CD8-positive, alpha-beta memory T cell (primary cell): ENCODE measurements at places on chromosomes 2 and 18.

DNA sequence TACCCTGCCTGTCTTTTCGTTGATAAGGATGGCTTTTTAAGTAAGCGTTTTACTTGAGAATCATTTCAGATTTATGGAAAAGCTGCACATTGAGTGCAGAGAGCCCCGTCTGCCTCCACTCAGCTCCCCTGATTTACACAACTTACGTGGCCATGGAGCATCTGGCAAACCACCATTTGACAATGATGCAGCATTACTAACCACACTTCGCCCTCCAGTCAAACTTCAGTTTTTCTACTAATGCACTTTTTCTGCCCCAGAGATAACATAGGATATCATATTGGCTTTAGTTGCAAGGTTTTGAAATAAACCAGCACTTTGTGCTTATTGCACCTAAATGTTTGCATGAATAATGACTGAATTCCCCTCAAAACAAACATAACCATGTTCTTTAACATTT, 165.1 kb upstream of the TPO start:
- no peaks in the 10 kb centered on the region for H3K36me3 ChIP-seq
- no peaks in the 10 kb centered on the region for H3K4me1 ChIP-seq
- no peak overlapping the region for H3K27ac ChIP-seq
- H3K4me3 ChIP-seq: no peak overlapping the region
- no peaks in the 10 kb centered on the region for H3K27me3 ChIP-seq

DNA sequence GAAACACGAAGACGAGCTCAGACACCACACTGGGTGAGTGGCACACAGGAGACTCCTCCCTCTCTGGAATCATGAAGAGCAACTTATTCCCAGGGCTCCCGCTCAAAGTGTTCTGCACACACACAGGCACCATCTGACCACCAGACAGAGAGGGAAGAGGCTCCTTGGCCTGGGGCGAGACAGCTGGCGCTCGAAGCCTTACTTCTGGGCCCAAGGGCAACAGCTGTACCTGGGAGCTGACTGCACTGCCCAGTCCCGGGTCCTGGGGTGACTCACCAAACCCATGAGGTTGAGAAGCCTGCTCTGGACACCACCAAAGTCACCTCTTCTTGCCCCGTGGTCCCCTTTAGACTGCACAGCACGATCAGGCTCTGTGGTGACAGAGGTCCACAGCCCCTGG, 42.4 kb downstream of the ADCY3 start:
- H3K36me3 ChIP-seq: no peaks in the 10 kb centered on the region
- no peak for DNase-seq
- no peak overlapping the region for H3K4me3 ChIP-seq
- H3K4me1 ChIP-seq: no peaks in the 10 kb centered on the region

DNA sequence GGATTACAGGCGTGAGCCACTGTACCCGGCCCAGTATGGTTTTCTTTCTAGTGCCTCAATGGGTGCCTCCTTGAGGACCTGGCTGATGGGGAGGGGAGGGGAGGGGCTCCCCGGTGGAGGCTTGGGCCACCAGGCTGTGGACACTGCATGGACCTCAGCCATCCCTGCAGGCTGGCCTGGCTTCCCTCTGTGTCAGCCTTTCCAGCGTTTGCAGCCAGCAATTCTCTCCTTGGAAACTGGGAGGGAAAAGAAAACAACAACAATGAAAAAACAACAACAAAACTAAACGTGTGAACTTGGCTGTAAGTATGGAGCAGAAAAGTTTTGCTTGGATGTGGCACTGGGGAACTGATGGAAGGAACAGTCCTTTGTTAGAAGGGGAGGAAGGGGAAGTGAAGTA, 159.3 kb downstream of the GLI2 start:
- H3K27ac ChIP-seq: no peak overlapping the region
- H3K4me3 ChIP-seq: no peak overlapping the region
- peak; percentile 15 for DNase-seq
- H3K36me3 ChIP-seq: no peaks in the 10 kb centered on the region
- H3K4me1 ChIP-seq: no peaks in the 10 kb centered on the region
- H3K27me3 ChIP-seq: no peaks in the 10 kb centered on the region

DNA sequence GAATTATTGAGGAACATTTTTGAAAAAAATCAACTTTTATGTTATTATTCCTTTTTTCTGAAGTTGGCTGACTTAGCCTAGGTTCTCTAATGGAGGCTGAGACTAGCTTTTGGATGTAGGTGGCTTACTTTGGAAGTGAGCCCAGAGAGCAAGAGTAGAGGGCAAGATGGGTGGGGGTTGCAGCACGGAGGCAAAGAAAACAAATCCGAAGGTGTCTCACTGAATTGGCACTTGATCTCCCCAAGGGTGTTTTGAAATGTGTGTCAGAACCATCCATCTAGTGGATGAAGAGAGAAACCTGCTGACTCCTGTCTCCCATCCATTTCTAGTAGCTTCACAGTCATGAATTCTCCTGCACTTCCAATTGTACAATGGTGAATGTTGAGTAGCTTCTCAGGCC, 390.7 kb downstream of the TMEM182 start:
- H3K4me1 ChIP-seq: no peaks in the 10 kb centered on the region
- H3K27me3 ChIP-seq: no peaks in the 10 kb centered on the region
- no peaks in the 10 kb centered on the region for H3K36me3 ChIP-seq
- H3K4me3 ChIP-seq: no peak overlapping the region

- no peak overlapping the region for H3K4me3 ChIP-seq
- no peaks in the 10 kb centered on the region for H3K36me3 ChIP-seq
- no peak for DNase-seq
- H3K27me3 ChIP-seq: peaks cover 21% of the 10 kb centered on the region
- H3K27ac ChIP-seq: no peak overlapping the region
Measured at GRCh38 chr2:44952143-44952805, 10.8 kb downstream of the SIX3 start.

GRCh38 chr2:122999821-123000220, 1025.3 kb upstream of the CNTNAP5 start:
- no peak overlapping the region for H3K4me3 ChIP-seq
- no peak for DNase-seq
- no peak overlapping the region for H3K27ac ChIP-seq
- no peaks in the 10 kb centered on the region for H3K27me3 ChIP-seq
- no peaks in the 10 kb centered on the region for H3K4me1 ChIP-seq

- H3K27me3 ChIP-seq: no peaks in the 10 kb centered on the region
- no peaks in the 10 kb centered on the region for H3K4me1 ChIP-seq
- H3K4me3 ChIP-seq: no peak overlapping the region
- DNase-seq: no peak
Measured at GRCh38 chr2:88765154-88765888, 73.8 kb downstream of the RPIA start.

GRCh38 chr18:74217476-74218143, 69.3 kb downstream of the TIMM21 start:
- H3K4me3 ChIP-seq: no peak overlapping the region
- H3K27ac ChIP-seq: no peak overlapping the region
- DNase-seq: no peak
- H3K36me3 ChIP-seq: no peaks in the 10 kb centered on the region

GRCh38 chr2:208134928-208135586, 5.4 kb upstream of the CRYGC start:
- H3K4me3 ChIP-seq: no peak overlapping the region
- no peaks in the 10 kb centered on the region for H3K27me3 ChIP-seq
- H3K4me1 ChIP-seq: peaks cover 7% of the 10 kb centered on the region
- no peak for DNase-seq
- H3K36me3 ChIP-seq: no peaks in the 10 kb centered on the region

DNA sequence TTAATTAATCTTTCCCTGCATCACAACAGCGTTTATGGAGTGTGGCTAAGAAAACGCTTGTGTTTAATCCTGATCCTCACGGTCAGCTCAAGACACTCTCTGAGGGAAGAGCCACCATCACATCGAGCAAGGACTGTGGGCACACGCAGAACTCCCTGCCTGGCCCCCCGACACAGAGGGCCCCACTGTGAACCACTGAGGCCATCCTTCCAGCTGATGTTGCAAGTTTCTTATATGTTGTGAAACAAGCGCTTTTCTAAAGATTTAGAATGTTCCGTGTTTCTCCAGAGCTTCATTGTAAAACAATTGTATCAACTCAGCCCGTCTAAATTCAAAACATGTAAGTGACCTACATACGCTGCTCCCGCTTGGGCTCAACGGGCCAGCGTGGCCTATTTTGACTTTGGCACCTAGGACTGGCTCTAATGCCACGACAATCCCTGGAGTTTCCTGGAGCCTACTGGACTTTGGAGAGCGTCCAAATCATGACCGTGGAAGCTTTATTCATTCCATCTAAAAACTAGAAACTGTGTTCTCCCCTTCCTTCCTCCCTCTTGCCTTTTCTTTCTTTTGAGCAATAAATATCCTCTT, 34.9 kb downstream of the SERPINE2 start:
- no peak overlapping the region for H3K27ac ChIP-seq
- H3K27me3 ChIP-seq: no peaks in the 10 kb centered on the region
- H3K4me1 ChIP-seq: no peaks in the 10 kb centered on the region
- no peak for DNase-seq

GRCh38 chr2:69798290-69798908, 31.1 kb upstream of the GMCL1 start:
- H3K4me3 ChIP-seq: no peak overlapping the region
- H3K27ac ChIP-seq: no peak overlapping the region
- no peaks in the 10 kb centered on the region for H3K4me1 ChIP-seq
- H3K36me3 ChIP-seq: no peaks in the 10 kb centered on the region

DNA sequence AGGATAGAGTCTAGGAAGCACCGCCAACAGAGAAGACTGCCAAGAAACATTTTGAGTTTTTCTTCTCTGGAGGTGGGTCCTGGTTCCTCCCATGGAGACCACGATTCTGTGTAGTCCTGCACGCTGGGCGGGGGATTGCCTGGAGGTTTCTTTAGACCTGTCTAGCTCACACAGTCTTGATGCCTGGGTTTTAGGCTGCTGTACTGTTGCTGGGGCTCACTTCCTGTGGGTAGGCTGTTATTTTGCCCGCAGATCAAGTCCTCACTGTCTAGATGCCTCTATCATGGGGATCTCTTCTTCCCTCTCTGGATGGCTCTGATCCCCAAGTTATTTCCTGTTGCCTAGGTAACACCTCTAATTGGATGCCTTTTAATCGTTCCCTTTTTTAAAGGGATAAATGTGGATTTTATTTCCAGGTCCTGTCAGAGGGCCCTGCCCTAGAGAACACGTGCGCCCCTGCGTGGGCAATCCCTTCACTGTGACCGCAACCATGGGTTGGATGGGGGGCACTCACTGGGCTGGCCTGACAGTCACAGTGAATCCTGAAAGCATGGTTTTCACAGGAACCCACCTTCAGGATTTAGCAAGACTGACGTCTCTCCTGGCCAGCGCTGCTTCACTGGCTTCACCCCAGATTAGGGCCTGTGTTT, 115.7 kb downstream of the MSH2 start:
- H3K4me1 ChIP-seq: peaks cover 10% of the 10 kb centered on the region
- no peak overlapping the region for H3K27ac ChIP-seq
- H3K4me3 ChIP-seq: no peak overlapping the region
- no peak for DNase-seq
- H3K27me3 ChIP-seq: no peaks in the 10 kb centered on the region
- H3K36me3 ChIP-seq: no peaks in the 10 kb centered on the region

GRCh38 chr2:145321344-145321743, 801.4 kb upstream of the ZEB2 start:
- no peaks in the 10 kb centered on the region for H3K36me3 ChIP-seq
- no peaks in the 10 kb centered on the region for H3K27me3 ChIP-seq
- H3K4me1 ChIP-seq: no peaks in the 10 kb centered on the region
- H3K4me3 ChIP-seq: no peak overlapping the region

DNA sequence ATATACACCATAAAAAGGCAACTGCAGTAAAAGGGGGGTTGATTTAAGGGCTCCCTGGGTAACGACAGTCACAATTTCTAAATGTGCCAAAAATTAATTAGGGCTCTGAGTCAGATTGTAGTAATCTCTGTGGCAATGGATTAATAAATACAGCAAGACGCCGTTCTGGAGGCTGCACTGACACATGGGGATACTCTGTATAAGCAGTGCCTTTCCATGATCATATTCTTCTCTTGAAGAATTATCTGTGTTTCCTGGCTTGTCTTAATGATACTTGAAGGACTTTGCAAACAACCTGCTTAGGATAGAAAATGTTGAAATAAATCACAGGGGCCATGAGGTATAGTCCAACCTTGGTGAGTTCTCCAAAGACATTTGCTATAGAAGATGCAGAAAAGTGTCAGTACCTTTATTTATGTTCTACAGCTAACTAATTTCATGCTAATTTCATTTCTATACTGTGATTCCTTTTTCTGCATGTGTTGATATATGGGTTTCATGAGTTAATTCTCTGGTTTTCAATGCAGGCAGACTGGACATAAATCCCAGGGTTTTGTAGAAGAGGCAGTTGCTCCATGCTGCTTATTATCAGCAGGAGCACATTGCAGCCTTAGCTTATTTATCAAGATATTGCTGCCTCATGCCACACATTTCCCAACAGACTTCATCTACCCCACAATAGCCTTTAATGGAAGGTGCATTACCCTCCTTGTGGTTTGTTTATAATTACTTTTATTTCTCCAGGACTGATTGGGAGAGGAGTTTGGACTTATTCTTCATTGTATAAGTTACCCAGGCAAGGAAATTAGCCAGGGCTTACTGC, 54.8 kb downstream of the HNMT start:
- H3K4me1 ChIP-seq: no peaks in the 10 kb centered on the region
- H3K4me3 ChIP-seq: no peak overlapping the region
- no peak for DNase-seq
- no peaks in the 10 kb centered on the region for H3K27me3 ChIP-seq
- no peak overlapping the region for H3K27ac ChIP-seq

- H3K27me3 ChIP-seq: no peaks in the 10 kb centered on the region
- no peaks in the 10 kb centered on the region for H3K4me1 ChIP-seq
- H3K36me3 ChIP-seq: no peaks in the 10 kb centered on the region
- no peak overlapping the region for H3K27ac ChIP-seq
Measured at GRCh38 chr18:35803551-35803950, 168.9 kb upstream of the RMP24 start.

GRCh38 chr2:172106108-172106961, 3.6 kb upstream of the DLX2 start:
- H3K27me3 ChIP-seq: peaks cover 77% of the 10 kb centered on the region
- no peak for DNase-seq
- H3K27ac ChIP-seq: no peak overlapping the region
- H3K4me3 ChIP-seq: peak overlapping the region; percentile 11
- no peaks in the 10 kb centered on the region for H3K36me3 ChIP-seq
- peaks cover 31% of the 10 kb centered on the region for H3K4me1 ChIP-seq

- no peak overlapping the region for H3K4me3 ChIP-seq
- H3K27ac ChIP-seq: no peak overlapping the region
- H3K27me3 ChIP-seq: no peaks in the 10 kb centered on the region
- DNase-seq: no peak
Measured at GRCh38 chr18:75752740-75753263, 325.3 kb upstream of the SMIM21 start.

DNA sequence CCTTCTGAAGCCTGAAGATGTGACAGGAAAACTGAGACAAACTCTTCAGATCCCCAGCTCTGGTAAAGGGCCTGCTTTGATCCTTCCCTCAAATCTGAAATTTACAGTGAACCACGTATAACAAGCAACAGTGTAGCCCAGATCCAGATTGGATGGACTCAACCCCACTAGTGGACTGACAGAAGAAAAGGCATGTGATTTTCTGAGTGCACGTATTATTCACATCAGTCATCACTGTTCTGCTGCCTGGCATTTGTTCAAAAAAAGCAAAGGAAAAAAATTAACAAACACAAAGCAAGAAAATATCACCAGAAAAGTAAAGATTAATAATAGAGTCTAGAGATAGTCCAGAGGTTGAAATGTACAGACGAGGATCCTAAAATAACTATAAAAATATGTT, 87.6 kb downstream of the CYRIA start:
- no peak overlapping the region for H3K27ac ChIP-seq
- no peaks in the 10 kb centered on the region for H3K4me1 ChIP-seq
- H3K27me3 ChIP-seq: no peaks in the 10 kb centered on the region
- no peak for DNase-seq
